ENCODE measurements at places on chromosomes 5 and 9. TPM values are rescaled to one million over a fixed set of nuclear protein-coding genes. Genes with fewer than 3 reads are reported as not detected.

The LCN1 gene
- total RNA-seq: not detected

The OMD gene
- 1.2 TPM for total RNA-seq

The SLC4A9 gene
- total RNA-seq: 0.11 TPM

The SURF4 gene
- total RNA-seq: 222 TPM

The NIM1K gene
- not detected for total RNA-seq

The PRELID2 gene
- 7.8 TPM for total RNA-seq

The AGXT2 gene
- not detected for total RNA-seq

The C6 gene
- total RNA-seq: 22.7 TPM

The TERT gene
- not detected for total RNA-seq

The AK8 gene
- 10.6 TPM for total RNA-seq

The SQSTM1 gene
- 350 TPM for total RNA-seq

The GRHPR gene
- total RNA-seq: 65.4 TPM

The PCDHA13 gene
- total RNA-seq: 2.9 TPM

The GFPT2 gene
- 26.6 TPM for total RNA-seq

The STXBP1 gene
- 65.8 TPM for total RNA-seq

The GPR150 gene
- total RNA-seq: 0.34 TPM

The FCN2 gene
- not detected for total RNA-seq

The QRFP gene
- total RNA-seq: not detected

The PCDHGA4 gene
- 7.0 TPM for total RNA-seq

The PAEP gene
- not detected for total RNA-seq

The CDC14B gene
- total RNA-seq: 29.8 TPM

The IL9 gene
- not detected for total RNA-seq

The PTGES2 gene
- total RNA-seq: 66.8 TPM

The SNX18 gene
- 43.4 TPM for total RNA-seq

The CAMLG gene
- 20.4 TPM for total RNA-seq

The CCDC152 gene
- total RNA-seq: 0.98 TPM

The IL3 gene
- total RNA-seq: not detected

The CSF2 gene
- 0.37 TPM for total RNA-seq
